OCI-LY7 (cell line): ENCODE measurements at places on chromosomes 5 and 9. TPM values are rescaled to one million over a fixed set of nuclear protein-coding genes. Genes with fewer than 3 reads are reported as not detected.

Gene SLCO6A1
- total RNA-seq: not detected in 2 replicates

Gene FYB1
- not detected in 2 replicates for total RNA-seq

Gene FOXI1
- not detected in 2 replicates for total RNA-seq

Gene LCP2
- total RNA-seq: 2.6 and 3.1 TPM in 2 replicates

- DNase-seq: no peak
Observed at GRCh38 chr5:93403141-93403928, 177.7 kb downstream of the NR2F1-AS1 start.

- DNase-seq: peak; percentile 32
Observed at GRCh38 chr5:172450861-172451695, 3.2 kb downstream of the SH3PXD2B start.

DNA sequence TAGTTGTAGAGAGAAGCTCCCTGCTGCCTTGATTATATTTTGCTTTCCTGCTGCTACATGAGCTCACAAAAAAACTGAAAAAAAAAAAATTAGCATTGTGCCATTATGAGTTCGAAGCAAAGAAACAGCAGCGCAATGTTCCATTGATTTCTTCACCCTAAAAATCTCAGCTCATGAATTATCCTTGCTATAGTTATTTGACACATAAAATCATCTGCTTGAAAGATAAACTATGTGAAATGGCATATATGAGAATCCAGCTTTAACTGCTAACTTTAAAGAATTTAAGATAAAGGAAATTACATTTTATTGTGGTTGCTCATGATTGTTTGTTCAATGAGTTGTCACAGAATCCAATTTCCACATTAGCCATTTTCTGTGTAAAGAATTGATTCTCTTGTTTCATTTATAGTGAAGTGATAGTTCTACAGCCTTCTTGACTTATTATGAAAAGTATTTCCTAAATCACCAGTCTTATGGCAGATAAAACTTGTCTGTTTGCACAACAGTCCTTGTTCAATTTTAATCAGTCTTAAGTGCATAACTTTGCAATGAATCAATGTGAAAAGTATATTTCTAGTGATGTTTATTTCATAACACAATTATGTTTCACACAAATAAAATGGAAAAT is 1275.0 kb upstream of the CDH9 start:
- DNase-seq: no peak

DNA sequence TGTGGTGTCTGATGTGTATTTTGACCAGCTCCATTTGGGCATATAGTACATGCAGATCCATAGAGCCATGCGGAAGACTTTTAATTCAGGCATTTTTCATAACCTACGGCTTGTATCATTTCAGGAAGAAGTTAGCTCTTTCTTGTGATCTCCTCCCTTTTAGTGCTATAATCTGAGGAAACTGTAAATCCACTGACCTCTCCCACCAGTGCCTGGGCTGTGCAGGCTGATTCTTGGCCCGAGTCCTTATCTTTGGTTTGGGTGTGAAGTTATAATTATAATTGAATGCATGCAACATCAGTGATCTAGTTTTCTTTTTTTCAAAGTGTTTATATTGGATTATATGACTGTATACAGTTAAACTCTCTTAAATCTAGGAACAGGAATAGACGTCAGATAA is 247.9 kb downstream of the PCSK5 start:
- DNase-seq: no peak
